NCI-H2081 treated with DMSO at 0.1 percent for 48 hours (cell line): ENCODE measurements at places on chromosomes 12 and 14.
A peak's percentile ranks its signal among the peaks of the same experiment; 100 is the strongest.

GRCh38 chr12:50222275-50222783, 55.2 kb upstream of the CERS5 start:
- peak; percentile 11 for DNase-seq

- DNase-seq, result no peak
These were observed 44.2 kb downstream of the SLC6A12 start for GRCh38 chr12:169528-170370.

- DNase-seq, result peak; percentile 83
These were observed 13.9 kb upstream of the ATP2A2 start for GRCh38 chr12:110266980-110267620.

GRCh38 chr12:66269757-66270383, 32.4 kb upstream of the HELB start:
- DNase-seq, result peak; percentile 9

DNA sequence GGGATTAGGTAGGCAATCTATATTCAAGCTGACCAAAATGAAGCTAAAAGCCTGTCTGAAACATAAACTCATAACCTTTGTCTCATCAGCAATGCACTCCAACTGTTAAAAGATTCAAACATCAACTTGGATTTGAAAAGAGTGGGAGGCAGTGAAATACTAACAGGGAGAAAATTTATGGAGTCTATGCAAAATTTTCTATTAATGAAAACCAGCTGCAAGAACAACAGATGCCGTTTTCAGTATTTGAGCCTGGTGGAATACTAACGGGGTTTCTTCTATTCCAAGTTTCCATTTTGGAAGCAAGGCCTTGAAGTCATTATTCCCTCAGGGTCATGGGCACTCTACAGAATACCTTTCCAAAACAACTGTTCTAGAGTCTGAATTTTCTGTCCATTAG, 88.3 kb downstream of the LRP6 start:
- DNase-seq, result no peak

- DNase-seq, result no peak
These were observed 14.5 kb downstream of the RNASE3 start for GRCh38 chr14:20905676-20906075.

- DNase-seq, result no peak
These were observed 176.3 kb upstream of the ARID2 start for GRCh38 chr12:45553204-45553603.

DNA sequence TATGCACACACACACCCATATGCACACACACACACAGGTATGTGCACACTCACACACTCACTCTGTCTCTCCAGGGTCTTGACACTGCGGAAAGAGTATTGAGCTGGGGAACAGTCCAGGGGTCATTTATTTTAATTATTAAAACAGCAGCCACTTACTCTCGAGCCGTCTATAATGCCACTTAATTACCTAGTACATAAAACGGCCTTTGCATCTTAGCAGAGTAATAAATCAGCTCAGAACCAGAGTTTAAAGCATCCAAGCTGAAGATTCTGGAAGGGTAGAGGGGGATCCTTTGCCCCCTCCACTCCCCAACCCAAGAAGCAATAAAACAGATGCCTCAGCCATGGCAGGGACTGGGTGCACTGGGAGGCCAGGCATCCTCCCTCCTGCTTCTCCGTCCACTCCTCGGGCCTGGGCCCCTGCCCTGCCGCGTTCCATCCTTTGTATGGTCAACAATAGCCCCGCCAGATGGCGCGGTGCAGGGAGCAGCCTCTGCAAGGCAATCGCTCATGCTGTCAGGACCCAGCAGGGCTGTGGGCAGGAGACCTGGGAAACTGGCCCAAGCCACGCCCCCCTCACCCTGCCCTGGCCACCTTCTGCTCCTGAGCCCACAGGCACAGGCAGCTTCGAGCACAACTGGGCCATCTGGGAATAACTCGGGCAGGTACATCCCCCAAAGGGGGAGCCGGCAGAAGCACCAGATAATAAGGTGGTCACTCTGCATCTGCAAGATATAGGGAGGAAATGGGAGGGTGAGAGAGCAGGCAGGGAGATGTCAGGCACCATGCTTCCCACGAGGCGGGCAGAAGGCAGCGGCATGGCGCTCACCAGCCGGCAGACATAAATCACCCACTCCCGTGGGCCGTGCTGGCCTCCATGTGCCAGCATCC, 40.9 kb downstream of the CCDC85C start:
- peak; percentile 45 for DNase-seq

DNA sequence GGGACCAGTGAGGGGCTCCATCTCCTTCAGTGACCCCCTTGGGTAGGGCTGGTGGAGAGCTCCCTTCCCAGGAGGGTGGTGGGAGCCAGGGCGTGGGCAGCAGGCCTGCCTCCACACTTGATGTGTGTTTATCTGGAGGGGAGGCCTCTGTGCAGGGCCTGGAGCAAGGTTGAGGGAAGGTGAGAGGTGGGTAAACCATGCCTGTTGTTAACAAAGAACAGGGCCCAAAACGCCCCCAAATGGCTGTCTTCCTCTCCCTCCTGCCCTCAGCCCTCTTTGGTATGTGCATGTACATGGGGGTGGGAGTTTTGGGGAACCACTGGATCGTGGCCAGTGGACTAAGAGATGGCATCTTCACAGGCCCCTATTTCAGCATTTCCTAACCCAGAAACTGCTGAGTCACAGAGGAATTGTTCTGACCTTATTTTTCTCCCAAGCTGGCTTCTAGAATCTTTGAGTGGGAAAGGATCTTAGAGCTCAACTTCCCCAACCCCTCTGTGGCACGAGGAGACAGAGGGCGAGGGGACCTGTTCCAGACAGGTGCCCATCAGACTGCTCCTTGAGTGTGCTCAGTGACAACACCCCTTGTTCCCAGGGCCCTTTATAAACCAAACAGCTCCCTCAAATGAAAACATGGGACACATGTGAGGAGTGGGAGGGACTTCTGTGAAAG, 3.6 kb downstream of the SLC48A1 start:
- no peak for DNase-seq

DNA sequence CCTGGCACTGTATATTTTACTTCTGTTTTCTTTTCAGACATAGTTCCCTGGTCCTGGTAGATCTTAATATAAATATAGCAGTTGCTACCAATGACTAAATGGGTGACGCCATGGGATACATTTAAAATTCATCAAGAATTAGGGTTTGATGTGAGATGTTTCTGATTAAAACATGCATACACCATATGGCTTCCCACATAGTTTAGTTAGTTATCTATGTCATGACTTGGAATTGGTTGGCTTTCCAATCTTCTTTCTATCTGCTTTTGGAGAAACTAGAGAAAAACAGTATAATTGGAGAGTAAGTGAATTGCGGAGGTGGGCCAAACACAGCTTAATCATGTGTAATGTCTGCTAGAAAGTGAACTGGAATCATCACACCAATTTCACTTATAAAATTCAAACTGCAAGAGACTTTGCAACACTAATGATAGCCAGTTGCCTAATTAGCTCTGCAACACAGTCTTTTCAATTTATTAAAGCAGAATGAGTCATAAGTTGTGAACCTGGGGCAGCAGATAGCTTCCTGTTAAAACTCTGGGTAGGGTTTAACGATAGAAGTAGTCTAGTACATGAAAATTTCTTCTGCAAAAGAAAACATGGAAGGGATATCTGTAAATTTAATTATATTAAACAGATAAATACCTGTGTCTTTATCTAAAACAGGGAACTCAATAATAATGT, 295.2 kb downstream of the SLC16A7 start:
- no peak for DNase-seq

GRCh38 chr12:38399711-38400206, 83.2 kb downstream of the ALG10B start:
- no peak for DNase-seq

DNA sequence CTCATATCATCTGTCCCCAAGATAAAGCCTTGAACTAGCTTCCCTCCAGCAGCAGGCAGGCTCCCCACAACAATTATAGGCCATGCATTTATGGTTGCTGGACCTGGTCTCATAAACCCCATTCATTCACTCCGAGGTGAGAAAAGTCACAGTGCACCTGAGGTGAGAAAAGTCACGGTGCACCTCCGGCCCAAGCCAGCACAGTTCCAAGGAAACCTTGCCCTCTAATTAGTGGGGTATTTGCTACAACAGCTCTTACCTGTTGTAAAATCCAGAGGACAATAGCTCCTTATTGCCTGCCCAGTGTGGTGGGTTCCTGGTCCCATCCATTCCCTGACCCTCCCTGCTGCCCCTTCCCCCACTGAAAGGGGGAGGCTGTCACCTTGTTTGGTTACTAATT, 65.6 kb downstream of the FBXL14 start:
- no peak for DNase-seq

DNA sequence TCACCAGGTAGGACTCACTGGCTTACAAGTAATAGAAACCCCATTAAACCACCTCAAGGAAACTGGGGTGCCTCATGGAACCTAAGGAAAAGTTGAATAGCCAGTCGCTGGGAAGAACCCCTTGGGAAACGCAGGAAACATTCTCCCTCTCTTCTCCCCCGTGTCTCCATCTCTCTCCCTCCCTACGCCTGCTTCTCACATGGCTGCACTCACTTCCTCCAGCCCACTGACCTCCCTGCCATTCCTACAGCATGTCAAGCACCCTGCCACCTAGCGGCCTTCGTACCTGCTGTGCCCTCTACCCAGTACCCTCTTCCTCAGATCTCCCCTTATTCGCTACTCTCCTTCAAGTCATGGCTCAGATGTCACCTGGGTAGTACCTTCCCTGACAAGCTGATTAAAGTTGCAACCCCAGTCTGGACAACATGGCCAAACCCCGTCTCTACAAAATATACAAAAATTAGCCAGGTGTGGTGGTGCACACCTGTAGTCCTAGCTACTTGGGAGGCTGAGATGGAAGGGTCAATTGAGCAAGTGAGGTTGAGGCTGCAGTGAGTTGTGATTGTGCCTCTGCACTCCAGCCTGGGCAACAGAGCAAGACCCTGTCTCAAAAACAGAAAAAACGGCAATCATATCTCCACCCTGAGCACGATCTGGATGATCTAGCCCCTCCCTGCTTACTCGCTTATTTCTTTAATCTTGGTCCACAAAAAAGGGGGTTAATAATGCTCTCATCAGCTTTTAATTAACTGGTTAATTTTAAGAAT, 6.4 kb upstream of the DTX1 start:
- DNase-seq, result no peak

DNA sequence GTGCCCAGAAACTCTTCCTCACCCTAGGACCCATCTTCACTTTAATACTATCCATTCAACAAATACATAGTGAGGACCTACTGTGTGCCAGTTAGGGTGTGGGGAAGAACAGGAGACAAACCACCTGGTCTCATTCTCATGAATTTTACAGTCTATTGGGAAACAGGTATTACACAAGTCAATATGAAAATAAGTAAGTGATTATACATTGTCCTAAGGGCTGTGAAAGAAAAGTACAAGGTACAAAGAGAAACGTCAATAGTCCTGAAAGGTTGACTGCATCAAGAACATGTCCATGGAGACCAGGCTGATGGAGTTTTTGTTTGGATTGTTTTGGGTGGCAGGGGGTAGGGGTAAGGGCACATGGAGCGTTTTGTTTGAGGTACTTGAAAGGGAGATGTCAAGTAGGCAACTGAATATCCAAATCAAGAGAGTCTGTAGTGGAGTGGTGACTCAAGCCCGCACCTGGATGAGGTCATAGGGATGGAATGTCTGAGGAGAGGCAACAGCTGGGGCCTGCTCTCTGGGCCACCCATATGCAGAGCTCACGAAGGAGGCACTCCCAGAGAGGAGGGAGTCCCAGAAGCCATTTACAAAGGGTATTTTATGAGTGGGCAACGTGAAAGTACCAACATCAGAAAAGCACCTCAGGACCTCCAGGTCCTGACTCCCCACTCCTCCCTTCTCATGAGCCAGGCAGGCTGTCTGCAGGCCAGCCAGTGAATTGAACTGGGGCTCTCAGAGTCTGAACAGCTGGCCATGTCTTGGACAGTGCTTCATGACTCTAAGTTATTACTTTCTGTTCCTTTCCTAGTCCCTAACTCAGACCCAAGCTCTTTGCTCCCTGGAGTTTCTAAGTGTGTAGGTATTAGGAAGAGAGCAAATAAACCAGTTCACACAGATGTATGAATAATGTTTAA, 272.0 kb downstream of the ZFP36L1 start:
- DNase-seq, result no peak

DNA sequence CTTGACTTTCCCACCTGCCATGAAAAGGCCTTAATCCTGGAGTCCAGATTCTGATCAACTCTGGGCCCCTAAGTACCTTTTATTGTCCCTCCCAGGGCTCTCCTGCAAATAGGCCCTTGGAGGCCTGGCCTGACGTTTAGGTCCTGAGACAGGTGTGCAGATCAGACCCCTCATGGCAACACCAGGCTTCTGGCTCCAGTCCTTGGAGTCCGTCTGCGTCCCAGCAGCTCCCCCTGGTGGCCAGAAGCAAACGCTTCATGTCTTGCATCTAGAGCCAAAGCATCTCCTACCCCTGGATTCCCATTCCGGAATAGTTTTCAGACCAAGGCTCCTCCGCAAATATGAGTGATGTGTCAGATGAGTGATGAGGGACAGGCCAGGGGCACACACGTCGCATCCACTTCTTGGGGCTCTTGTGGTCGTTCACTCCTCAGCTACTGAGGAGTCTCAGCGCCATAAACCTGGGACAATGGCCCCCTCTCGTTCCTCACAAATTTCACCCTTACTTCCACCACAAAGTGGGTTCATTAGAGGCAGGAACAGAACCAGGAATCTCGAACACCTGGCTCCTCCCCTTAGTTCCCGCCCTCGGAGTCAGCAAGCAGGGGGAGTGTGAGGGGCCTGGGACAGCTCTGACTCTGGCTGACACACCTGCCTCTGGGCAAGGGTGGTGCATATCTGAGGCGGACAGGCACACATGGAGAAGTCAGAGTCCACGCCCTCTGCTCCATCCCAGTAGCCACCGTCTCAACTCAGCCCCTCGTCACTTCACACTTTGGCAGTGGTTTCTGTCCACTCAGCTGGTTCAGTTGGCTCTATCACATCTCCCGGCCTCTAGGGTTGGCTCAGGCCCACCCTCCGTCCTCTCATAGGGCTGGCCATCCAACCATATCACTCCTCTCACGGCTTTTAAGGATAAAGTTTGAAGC, 77.9 kb upstream of the PWP1 start:
- DNase-seq, result peak; percentile 44

GRCh38 chr12:31008241-31008761, 65.4 kb upstream of the DDX11 start:
- no peak for DNase-seq

- no peak for DNase-seq
These were observed 227.3 kb downstream of the SLC41A2 start for GRCh38 chr12:104730763-104731162.

GRCh38 chr12:110850762-110851161, 4.0 kb downstream of the CCDC63 start:
- no peak for DNase-seq

GRCh38 chr12:93127582-93128331, 198.7 kb upstream of the EEA1 start:
- peak; percentile 88 for DNase-seq

DNA sequence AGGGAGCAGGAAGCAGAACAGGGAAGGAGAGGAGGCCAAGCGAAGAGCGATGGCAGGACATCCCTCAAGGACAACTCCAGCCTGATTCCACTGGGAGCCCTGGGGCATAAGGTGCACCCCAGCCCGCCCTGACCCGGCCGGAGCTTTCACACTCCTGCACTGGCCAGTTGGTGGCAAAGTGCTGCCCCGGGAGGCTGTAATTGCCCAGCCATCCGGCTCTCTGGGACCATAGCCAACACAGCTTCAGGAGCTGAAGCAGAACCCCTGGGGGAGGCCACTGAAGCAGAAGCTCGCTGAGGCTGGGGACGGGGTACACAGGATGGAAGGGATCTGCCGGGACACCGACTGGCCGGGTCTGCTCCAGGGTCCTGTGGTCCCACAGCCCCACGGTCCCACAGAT, 41.9 kb upstream of the BEGAIN start:
- no peak for DNase-seq

- DNase-seq, result no peak
These were observed 60.0 kb upstream of the ASPG start for GRCh38 chr14:104025534-104025933.
